Substantia nigra (tissue), 51 donors: ENCODE measurements at places on chromosomes 13 and 19.

DNA sequence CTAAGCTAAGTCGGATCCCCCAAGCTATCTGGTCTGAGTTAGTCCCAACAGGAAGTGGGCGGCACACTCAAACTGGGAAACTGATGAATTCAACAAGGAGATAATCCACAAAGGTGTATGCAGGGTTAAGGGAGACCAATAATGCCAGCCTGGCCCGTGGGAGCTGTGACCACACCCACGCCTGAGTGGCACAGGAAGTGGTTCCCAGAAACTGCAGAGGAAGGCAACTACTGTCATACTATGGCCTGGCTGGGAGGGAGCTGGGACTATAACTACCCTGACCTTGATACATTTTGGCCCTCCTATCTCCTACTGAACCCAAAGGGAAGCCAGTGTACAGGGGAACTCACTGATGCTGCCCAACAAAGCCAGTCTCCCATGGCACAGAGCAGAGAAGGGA lies 85.5 kb upstream of the TDRD3 start:
- no peak for DNase-seq

DNA sequence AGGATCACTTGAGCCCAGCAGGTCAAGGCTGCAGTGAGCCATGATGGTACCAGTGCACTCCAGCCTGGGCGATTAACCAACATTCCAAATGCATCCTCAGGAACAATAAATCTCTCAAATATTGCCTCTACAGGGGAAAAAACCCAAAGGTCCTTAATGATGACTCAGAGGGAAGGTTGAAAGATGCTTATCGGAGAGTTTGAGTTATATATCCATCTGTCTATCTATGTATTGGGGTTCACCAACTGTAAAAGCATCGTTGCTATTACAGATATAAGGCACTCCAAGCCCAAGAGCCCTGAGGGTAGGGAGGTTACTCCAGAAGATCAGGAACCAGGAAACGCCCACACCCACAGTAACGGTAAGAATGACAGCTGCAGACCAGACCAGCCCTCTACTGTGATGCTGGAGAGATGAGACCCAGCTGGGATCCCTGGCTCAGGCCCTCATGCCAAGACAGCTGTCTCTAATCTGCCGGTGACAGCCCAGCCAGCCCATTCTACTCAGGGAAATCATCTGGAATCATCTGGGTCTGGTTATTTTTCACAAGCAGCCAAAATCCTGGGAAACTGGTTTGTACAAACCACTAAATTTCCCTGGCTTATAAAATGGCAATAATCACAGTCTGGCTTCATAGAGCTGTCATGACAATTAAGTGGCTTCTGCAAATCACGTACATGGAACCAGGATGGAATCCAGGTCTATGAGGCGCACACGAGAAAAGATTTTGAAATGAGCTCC lies 23.8 kb downstream of the TEX101 start:
- DNase-seq, result no peak

DNA sequence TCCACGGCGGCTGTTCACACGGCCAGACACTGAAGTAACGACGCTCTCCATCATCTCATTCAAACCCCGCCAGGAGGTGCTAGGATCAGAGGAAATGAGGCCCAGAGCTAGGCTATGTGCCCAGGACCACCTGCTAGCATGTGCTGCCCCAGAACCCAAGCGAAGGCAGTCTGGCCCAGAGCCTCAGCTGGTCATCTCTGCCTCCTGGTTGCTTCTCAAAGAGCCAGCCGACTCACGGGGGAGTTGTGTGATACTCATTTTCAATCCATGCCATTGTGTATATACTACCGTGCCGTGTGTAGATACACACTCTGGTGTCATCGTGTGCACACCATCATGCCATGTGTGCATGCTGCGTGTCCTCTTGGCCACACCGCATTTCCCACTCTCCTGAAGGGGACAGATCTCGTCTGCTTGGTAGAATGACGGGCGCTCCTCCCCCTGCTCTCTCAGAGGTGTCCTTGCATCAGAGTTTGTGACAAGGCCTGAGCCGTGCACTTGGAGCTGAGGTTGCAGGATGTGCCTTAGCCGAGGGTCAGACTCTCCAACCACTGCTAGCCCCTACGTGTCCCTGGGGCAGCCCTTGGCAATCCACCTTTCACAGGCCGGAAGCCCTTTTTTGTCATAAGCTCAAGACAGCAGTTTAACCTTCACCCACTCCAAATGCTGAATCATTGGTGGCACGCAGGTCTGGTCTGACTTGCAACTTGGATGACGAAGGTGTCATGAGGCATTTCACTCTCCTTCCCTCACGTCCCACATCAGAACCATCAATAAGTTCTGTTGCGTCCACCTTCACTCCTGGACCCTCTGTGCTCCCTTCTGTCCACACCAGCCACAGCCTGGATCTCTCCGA lies 130.4 kb downstream of the CRYL1 start:
- no peak for DNase-seq

- no peak for DNase-seq
These were observed 14.2 kb downstream of the FBXO46 start for GRCh38 chr19:45716359-45717130.

DNA sequence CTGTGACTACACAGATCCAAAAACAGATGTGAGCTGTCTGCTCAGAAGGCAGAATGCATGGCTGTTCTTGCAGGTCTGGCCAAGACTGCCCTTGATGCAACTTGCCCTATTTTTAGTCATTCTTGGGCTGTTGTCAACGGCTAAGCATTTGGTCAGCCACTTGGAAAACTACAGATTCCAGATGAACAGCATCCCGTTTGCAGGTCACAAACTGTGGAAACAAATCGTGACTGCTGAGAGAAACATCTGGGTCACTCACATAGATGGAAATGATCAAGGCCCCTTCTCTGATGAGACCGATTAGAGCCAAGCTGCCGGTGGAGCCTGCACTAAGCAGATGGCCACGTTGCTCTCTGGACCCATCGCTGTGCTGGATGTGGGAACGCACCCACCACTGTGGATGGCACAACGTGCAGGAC lies 15.4 kb upstream of the METTL21C start:
- DNase-seq, result no peak

GRCh38 chr13:106640515-106640914 lies 72.6 kb upstream of the ARGLU1 start:
- DNase-seq, result no peak

GRCh38 chr13:21657538-21657937 lies 13.3 kb upstream of the FGF9 start:
- DNase-seq, result no peak

GRCh38 chr19:29259867-29260281 lies 46.9 kb upstream of the UQCRFS1 start:
- DNase-seq, result no peak

- DNase-seq, result no peak
These were observed 25.7 kb downstream of the CCNE1 start for GRCh38 chr19:29837448-29837981.

DNA sequence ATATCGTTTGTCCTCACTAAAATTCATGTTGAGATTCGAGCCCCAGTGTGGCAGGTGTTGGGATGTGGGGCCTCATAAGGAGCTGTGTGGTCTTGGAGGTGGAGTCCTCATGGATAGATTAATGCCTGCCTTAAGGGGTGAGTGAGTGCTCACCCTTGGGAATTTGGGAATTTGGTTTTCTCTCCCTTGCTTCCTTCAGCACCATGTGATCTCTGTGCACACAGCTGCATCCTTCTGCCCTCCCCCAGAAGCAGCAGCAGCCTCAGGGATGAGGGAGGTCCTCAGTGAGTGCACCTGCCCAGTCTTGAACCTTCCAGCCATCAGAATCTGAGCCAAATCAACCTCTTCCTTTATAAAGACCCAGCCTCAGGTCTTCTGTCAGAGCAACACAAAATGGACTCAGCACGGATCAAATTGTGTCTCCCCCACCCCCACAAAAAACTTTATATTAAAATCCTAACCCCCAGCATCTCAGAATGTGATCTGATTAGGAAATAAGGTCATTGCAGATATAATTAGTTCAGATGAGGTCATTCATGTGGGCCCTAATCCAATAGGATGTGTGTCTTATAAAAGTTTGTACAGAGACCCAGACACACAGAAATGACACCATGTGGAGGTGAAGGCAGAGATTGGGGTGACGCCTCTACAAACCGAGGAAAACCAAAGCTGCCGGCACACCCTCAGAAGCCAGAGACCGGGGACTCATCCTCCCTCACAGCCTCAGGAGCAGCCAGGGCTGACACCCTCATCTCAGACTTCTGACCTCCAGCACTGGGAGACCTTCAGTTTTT lies 12.9 kb downstream of the CYTH2 start:
- DNase-seq, result no peak

GRCh38 chr19:57305056-57305455 lies 15.2 kb upstream of the ZNF543 start:
- DNase-seq, result no peak

DNA sequence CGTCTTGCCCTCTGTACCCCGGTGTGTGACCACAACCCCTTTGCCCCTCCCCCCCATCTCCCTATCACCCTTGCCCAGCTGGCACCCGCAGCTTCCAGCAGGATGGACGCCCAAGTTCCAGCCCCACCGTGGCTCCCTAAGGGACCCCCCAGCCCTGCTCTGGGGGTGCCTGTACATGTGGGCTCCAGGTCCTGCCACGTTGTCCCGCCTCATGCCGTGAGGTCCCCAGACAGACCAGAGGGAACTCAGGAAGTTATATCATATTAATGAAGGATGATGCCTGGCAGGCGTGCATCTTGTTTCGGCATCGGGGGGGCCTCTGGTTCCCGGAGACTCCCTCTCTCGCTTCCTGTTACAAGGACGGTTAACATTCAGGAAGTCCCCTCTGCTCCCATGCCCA lies 1.6 kb upstream of the PTGIR start:
- no peak for DNase-seq

DNA sequence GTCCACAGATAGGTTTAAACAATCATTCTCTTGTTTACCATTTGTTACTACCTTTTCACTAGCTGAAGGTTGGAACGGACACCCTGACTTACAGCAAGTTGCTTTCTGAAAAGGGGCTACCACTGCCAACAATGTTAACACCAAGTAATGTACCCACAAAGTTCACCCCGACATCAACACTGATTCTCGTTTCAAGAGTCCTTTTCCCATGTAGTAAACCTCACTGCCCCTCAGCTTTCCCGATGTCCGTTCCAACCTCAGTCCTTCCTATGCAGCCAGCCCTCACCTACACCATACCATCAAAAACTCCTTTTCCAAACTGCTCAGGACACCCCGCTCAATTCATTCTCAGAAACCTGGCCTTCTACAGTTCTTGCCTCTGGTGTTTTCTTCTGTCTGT lies 29.0 kb downstream of the PEG3 start:
- no peak for DNase-seq

DNA sequence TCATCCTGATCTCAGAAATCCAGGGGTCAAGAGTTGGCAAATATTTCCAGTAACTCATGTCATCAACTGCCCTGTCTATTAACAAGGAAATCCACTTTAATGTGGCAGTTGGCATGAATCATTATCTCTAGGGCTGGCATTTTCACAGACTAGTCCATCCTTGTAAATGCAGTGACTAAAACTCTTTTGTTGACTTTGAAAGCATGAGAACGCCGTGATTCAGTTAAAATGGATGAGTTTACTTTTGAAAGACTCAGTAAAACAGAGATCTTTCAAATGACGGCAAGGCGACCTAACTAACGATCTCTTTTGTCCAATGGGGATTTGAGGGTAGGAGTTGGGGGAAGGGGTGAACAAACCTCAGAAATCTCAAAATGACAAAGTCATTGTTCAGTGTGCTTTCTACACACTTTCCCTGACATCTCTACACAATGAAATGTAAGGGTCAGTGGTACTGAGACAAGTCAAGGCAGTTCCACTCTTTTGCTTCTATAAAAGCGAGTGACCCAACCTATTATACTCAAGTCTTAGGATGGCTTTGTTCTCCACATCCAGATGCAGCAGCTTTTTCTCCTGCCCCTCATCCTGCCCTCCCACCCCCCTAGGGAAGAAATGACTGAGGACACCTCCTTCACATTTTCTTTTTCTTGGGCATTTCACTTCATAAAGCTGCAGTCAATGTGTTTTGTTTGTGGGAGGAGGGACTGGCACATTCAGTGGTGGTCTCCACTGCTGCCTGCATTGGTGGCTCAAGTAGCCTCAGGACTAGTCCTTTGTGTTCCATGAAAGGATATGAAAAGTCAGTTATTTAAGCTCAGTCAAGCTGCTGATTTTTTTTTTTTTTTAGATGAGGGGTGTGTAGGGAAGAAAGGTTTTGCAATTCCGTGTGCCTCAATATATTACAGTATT lies 200.5 kb downstream of the ABCC4 start:
- no peak for DNase-seq

- DNase-seq, result no peak
These were observed at the start of gene B3GNT8 for GRCh38 chr19:41426952-41427646. B3GNT8 (minus strand) TSS chr19:41427374; CDS start chr19:41426778, 596 bp downstream.

GRCh38 chr19:28889941-28890670 lies 322.8 kb downstream of the UQCRFS1 start:
- DNase-seq, result peak; percentile 26

GRCh38 chr19:39500543-39500942 lies 1.8 kb downstream of the DLL3 start:
- no peak for DNase-seq

GRCh38 chr13:98511435-98511834 lies 65.5 kb downstream of the STK24 start:
- DNase-seq, result no peak

DNA sequence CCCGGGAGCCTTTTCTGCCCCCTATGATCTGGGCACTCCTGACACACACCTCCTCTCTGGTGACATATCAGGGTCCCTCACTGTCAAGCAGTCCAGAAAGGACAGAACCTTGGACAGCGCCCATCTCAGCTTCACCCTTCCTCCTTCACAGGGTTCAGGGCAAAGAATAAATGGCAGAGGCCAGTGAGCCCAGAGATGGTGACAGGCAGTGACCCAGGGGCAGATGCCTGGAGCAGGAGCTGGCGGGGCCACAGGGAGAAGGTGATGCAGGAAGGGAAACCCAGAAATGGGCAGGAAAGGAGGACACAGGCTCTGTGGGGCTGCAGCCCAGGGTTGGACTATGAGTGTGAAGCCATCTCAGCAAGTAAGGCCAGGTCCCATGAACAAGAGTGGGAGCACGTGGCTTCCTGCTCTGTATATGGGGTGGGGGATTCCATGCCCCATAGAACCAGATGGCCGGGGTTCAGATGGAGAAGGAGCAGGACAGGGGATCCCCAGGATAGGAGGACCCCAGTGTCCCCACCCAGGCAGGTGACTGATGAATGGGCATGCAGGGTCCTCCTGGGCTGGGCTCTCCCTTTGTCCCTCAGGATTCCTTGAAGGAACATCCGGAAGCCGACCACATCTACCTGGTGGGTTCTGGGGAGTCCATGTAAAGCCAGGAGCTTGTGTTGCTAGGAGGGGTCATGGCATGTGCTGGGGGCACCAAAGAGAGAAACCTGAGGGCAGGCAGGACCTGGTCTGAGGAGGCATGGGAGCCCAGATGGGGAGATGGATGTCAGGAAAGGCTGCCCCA lies 8.5 kb upstream of the CEACAM7 start:
- no peak for DNase-seq

GRCh38 chr19:7521551-7522071 lies 813 bp upstream of the MCOLN1 start:
- no peak for DNase-seq

DNA sequence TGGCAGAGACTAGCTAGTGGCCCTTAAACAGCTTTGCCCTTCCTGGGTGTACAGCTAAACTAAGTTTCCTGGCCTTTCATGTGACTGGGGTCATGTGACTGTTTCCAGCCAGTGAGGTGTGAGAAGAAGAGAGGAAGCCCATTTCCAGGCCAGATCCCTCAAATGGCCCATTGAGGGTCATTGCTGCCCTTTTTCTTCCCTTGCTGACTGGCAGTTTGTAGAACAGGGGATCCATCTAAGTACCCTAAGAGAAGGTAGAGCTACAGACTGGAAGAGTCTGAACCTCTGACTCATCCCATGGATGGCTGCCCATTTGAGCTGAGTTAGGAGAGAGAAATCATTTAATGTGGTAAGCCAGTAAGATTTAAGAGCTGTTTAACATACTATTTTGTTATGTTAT lies 2.8 kb downstream of the SWSAP1 start:
- DNase-seq, result no peak

GRCh38 chr13:48954081-48954480 lies 21.6 kb upstream of the FNDC3A start:
- no peak for DNase-seq
